ENCODE measurements at places on chromosomes 6 and 20. TPM values are rescaled to one million over a fixed set of nuclear protein-coding genes. Genes with fewer than 3 reads are reported as not detected.

- H3K27ac ChIP-seq: no peak overlapping the region
- no peak for DNase-seq
- H3K4me3 ChIP-seq: no peak overlapping the region
- H3K36me3 ChIP-seq: peaks cover 17% of the 10 kb centered on the region
Measured at GRCh38 chr20:38932457-38933120, 6.4 kb downstream of the FAM83D start.

DNA sequence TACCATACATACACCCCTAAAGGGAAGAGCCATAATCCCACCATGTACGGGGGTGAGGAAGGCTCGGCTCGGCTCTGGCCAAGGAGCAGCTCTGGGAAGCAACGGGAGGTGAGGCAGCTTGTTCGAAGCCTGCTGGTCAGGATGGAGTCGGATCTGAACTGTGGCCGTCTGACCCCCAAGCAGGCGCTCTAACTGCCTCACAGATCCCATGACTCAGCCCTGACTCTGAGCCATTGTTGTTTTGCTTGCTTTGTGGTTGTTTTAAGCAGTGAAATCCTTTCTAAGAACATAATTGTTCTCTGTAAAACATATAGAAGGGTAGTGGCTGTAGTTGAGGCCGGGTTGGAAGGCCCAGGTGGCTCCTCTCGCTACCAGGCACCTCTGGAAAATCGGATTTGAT is 10.9 kb downstream of the C6orf132 start:
- no peaks in the 10 kb centered on the region for H3K36me3 ChIP-seq
- no peak for DNase-seq
- no peak overlapping the region for H3K27ac ChIP-seq
- H3K27me3 ChIP-seq: no peaks in the 10 kb centered on the region
- no peak overlapping the region for H3K4me3 ChIP-seq

DNA sequence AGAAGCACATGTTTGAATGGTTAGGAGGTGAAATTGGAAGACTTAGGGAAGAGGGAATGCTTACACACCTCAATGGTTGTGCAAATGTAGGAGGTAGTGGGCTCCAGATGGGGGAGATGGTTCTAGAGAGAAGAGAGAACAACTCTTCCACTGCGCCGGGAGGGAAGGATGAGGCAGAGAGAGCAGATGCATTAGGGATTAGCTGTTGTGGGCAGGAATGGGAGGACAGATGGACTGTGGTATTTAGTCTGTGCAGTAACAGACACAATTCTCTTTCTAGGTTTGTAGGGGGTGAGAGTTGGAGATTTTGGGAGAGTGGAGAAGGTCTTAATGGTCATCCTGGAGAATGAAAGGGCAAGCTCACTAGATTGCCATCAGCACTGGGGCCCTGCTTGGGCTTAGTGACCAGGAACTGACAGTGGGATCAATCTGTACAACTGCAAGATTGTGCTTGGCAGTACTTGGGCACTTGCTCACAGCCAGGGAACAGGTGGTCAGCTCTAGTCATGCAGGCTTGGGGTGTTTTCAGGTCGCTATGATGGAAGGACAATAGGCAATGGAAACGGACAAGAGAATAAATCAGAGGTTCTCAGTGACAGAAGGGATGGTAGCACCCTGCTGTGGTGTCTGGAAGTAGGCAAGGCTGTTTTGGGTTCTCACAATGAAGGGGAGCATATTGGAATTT is 182.0 kb upstream of the MYLIP start:
- H3K36me3 ChIP-seq: no peaks in the 10 kb centered on the region
- DNase-seq: no peak
- no peak overlapping the region for H3K4me3 ChIP-seq
- H3K27ac ChIP-seq: no peak overlapping the region

- H3K4me3 ChIP-seq: no peak overlapping the region
- no peaks in the 10 kb centered on the region for H3K27me3 ChIP-seq
- H3K36me3 ChIP-seq: no peaks in the 10 kb centered on the region
- no peak for DNase-seq
Measured at GRCh38 chr20:38141889-38142494, 23.1 kb downstream of the TGM2 start.

GRCh38 chr20:40869218-40870147 is 159.1 kb upstream of the TOP1 start:
- H3K27ac ChIP-seq: no peak overlapping the region
- no peak for DNase-seq
- H3K4me3 ChIP-seq: no peak overlapping the region
- no peaks in the 10 kb centered on the region for H3K4me1 ChIP-seq
- H3K27me3 ChIP-seq: no peaks in the 10 kb centered on the region

DNA sequence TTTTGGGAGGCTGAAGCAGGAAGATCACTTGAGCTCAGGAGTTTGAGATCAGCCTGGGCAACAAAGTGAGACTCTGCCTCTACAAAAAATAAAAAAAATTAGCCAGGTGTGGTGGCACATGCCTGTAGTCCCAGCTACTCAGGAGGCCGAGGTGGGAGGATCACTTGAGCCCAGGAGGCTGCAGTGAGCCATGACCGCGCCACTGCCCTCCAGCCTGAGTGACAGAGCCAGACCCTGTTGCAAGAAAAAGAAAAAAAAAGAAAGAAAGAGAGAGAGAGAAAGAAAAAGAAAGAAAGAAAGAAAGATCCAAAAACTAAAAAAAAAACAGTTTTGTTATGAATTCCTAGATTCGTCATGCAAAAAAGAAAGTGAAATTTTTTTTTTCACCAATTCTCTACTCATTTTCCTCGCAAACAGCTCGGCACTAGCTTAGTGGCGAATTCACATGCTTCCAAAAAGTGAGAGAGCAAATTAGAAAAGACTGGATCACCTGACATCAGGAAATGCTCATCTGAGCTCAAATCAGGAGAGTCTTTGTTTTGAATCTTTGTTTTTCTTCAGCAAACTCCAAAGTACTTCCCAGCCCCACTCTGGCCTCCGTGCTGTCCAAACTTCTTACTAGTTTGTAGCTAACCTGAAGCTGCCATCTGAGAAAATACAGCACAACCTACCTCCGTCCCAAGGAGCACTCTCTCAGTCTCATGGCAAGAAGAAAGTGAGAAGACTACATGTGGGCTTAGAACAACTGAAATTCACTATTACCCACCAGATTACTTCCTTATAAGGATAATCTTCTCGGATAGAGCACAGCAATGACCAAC is 27.0 kb downstream of the IPCEF1 start:
- no peaks in the 10 kb centered on the region for H3K36me3 ChIP-seq
- H3K4me1 ChIP-seq: no peaks in the 10 kb centered on the region
- H3K27ac ChIP-seq: no peak overlapping the region
- H3K4me3 ChIP-seq: no peak overlapping the region

DNA sequence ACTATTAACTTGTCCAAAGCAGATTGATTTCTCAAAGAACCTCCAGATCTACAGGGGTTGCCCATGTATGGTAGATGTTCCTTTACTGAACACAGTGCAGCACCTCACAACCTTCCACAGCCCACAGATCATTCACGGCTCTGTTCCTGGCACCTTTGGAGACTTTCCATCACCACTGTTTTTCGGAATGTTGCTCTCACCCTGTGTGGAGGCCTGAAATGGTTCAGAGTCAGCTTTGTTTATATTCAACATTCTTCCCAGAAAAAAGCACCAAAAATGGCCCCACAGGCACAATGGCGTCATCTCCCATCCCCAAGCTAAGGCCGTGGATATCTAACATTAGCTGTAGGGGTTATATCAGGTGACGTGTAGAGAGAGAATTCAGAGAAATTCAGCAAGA is 74.7 kb downstream of the DHX35 start:
- no peak for DNase-seq
- H3K27me3 ChIP-seq: no peaks in the 10 kb centered on the region
- no peak overlapping the region for H3K4me3 ChIP-seq
- peaks cover 11% of the 10 kb centered on the region for H3K4me1 ChIP-seq
- H3K36me3 ChIP-seq: peaks cover 7% of the 10 kb centered on the region

Gene VSX1
- not detected for total RNA-seq

Gene MOXD1
- total RNA-seq: not detected

Gene PPP1R3G
- not detected for total RNA-seq

Gene MCHR2
- total RNA-seq: not detected

Gene HELZ2
- total RNA-seq: 15.4 TPM

Gene CITED2
- 67.7 TPM for total RNA-seq

Gene CLDN20
- total RNA-seq: not detected

Gene FAM209B
- not detected for total RNA-seq

Measured in Karpas-422 (cell line).